ENCODE measurements at places on chromosomes 7 and 10.

- no peak for DNase-seq
Observed at GRCh38 chr10:36265741-36266140, 623.6 kb upstream of the FZD8 start.

DNA sequence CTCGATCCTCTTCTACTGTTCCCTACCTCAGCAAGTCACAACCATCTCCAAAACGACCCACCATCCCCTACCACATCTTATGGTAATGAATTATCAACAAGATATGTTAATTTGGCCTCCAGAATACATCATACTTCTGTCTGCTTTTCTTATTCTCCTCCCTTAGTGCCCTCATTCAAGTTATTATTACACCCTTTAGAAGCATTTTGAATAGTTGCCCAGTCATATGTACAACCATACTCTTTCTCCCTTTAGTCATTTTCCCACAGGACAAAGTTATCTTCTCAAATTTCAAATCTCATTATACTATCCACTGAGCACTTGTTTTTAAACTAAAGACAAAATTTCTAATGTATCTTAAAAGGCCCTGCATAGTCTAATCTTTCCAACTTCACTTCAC lies 71.0 kb downstream of the GNAT3 start:
- peak; percentile 11 for DNase-seq

DNA sequence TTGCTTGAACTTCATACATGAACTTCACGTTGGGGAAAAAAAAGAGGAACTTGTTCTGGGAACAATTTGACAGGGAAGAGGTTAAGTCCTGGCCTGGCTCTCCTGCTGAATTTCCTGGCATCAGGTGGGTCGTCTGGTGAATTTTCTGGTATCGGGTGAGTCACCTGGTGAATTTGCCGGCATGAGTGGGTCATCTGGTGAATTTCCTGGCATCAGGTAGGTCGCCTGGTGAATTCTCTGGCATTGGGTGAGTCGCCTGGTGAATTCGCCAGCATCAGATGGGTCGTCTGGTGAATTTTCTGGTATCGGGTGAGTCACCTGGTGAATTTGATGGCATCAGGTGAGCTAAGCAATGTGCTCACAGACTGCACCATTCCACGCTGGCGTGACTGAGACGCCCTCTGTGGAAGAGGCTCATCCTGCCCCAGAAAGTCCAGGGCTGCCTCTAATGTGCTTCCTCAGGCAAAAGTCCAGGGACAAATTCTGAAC lies 255.4 kb downstream of the TCERG1L start:
- no peak for DNase-seq

DNA sequence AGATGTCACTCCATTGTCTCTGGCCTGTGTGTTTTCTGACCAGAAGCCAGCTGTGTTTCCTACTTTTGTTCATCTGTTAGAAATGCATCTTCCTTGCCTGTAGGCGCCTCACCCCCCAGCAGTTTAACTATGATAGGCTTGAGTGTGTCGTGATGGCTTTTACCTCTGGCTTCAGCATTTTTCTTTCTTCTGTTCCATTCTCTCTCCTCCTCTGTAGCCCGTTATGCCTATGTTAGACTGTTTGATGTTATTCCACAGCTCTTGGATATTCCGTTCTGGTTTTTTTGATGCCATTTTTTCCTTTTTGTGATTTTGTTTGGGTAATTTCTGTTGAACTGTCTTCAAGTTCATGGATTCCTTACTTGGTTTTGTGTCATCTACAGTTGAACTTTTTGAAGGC lies 17.9 kb downstream of the MMP21 start:
- no peak for DNase-seq

- no peak for DNase-seq
Observed at GRCh38 chr10:3397231-3397630, 224.6 kb upstream of the PITRM1 start.

DNA sequence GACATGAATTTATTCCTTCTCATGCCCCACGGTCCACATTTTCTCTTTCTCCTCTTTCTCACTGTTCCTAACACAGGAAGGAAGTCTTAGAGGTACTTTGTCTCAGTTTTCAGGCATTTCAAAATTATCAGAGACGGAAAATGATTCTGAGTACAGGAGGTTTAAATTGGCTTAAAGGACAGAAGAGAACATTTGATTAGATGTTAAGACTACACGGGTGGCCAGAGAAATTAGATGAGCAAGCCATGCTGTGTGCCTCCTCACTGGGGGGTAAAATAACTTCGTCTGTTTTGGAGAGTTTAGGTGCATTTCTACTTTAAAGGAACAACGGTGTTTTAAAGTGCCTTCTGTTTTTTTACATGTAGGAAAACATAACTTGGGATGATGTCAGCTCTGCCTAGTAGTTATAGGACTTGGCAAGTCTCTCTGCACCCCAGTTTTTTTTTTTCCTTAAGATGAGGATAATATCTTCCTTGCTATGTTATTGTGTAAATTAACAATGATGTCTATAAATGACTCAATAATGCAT lies 66.9 kb downstream of the MCMBP start:
- no peak for DNase-seq

DNA sequence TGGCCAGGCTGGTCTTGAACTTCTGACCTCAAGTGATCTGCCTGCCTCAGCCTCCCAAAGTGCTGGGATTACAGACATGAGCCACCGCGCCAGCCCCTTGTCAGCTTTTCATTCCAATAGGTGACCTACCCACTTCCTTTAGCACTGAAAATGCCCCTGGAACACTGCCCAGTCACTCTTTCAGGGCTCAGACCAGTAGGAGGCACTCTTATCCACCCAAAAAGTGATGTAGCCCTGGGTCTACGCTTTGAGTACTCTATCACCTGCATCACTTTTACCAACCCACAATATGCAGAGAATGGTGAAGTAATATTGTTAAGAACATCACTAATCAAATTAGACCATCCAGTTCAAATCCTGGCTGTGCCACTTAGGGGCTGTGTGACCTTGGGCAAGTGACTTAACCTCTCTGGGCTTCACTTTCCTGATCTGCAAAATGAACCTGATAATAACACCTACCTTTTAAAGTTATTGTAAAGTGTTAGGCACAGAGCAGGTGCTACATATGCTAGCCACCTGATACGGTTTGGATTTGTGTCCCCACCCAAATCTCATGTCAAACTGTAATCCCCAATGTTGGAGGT lies 5.2 kb downstream of the CALN1 start:
- no peak for DNase-seq

DNA sequence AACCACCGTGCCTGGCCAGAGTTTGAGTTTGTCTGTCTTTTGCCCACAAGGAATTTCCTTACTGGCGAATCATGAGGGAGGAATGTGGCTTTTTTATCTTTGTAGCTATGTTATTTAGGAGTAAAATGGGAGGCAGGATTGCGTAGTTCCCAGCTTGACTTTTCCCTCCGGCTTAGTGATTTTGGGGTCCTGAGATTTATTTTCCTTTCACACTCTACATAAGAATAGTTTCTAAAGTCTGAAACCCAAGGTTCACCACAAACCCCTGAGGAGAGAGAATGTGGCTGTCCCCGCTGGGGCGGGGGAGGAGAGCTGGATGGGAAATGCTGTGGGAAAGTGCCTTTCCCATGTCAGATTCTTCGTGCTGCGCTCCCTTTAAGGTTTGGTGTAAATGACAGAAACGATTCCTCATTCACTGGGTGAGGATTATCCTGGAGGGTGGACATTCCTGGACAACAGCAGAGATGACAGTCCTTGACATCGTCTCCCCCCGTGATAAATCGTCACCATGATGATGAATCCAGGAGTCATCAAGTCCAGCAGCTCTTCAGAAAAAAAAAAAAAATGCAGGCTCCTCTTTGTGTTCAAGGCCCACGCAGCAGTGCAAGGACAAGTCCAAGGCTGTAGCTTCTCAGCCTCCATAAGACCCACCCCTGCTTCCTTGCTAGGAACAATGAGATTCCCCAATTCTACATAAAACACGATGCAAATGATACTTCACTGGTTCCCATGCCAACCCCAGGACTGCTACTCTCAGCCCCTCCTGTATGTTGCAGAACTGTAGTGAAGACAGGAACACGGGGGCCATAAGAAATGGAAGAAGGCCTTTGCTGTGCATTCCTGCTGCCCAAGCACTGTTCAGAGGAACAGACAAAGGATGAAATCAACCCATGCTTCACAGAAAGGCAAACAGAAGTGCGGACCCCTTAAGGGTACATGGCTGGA lies 233.1 kb downstream of the CCDC3 start:
- peak; percentile 13 for DNase-seq

DNA sequence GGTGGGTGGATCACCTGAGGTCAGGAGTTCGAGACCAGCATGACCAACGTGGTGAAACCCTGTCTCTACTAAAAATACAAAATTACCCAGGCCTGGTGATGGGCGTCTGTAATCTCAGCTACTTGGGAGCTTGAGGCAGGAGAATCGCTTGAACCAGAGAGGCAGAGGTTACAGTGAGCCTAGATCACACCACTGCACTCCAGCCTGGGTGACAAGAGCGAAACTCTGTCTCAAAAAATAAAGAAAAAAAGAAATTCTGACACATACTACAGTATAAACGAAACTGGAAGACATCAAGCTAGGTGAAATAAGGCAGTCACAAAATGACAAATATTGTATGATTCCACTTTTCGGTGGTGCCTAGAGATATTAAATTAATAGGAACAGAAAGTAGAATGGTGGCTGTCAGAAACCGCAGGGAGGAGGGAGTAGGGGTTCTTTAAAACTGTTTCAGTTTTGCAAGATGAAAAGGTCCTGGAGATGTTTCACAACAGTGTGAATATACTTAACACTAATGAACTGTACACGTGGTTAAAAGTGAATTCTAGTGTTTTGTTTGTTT lies 23.2 kb downstream of the PILRA start:
- DNase-seq: no peak

- no peak for DNase-seq
Observed at GRCh38 chr10:31083765-31084184, 52.1 kb upstream of the ZNF438 start.

DNA sequence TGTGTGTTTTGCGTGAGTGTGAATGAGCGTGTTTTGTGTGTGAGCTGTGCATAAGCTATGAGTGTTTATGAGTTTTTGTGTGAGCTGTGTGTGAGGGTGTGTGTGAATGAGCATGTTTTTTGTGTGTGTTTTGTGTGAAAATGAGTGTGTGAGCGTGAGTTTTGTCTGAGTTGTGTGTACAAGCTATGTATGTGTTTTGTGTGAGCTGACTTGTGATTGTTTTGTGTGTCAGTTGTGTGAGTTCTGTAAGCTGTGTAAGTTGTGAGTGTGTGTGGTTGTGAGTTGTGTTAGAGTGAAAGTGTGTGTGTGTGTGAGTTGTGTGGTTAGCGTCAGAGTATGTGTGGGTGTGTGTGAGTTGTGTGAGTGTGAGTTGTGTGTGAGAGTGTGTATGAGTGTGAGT lies 343.2 kb downstream of the PTPRN2 start:
- DNase-seq: no peak

- DNase-seq: no peak
Observed at GRCh38 chr10:105347487-105347886, 706.4 kb downstream of the SORCS3 start.

DNA sequence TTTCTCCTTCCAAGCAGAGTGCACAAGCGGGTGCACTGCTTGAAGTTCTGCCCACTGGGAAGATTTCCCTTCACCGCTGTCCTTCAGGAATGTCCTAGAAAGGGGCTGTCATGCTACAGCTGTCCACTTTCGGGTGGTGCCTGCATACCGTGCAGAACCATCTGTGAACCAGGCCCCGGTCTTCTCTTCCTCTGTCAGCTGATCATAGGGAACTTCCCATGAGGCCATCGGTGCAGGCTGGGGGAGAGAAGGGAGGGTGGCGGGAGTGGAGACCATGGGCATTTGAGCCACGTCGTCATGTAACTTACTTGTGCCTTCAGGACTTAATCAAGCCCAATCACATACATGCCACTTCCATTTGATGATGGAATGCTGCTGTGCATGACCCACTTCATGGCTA lies 111.6 kb downstream of the NKX6-2 start:
- DNase-seq: no peak

DNA sequence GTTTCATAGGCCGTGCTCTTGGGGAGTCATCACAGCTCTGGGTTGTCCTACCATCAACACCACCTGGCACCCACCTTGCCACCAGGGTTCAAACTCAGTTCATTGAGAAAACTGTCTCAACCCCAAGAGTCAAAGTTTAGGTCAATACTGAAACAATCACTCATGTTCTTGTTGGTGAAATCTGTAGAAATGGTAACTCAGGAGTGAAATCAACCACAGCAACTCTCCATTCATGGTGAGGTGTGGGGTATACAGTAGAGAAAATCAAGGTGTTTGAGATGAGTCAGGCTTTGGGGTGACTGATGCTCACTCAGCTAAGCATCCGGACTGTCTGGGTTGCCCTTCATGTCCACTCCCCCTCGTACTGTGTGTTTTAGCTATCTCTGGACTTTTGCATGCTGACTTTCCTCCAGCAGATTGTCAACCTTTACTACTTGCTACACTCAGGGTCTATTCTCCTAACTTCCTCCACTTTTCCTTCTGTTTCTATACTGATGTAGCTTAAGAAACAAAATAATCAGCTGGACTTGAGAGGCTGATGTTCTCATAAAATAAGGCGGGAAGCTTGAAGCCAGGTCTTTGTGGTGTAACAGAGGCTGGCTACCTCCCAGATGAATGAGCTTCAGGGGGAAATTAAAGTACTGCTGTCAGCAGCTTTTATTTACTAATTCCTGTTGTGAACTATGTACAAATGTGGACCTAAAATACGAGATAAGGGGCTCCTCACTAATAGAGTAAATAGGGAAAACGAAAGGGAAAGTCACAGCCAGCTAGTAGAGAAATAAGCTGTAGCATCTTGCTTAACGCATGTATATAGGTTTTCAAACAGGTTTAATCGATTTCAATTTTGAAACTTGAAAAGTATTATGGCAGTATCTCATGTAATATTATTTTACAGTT lies 173.6 kb upstream of the AKR1E2 start:
- no peak for DNase-seq

DNA sequence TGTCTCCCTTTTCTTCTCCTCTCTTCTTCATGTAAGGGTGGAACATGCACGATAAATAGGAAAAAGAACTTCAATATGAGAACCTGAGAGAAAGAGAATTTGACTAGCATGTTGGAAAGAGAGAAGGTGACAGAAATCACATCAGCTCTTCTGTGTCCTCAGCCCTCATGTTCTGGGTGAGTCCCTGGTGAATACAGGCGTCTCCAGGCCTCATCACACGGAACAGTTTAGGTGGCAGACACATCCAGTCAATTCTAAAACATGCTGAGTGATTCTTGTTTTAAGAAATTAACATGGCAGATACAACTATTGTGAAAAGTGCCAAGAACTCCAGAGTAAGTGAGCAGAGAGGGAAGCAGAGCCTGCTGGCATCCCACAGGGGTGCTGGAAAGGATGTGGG lies 96.1 kb downstream of the FAM107B start:
- DNase-seq: no peak

All from fibroblast of skin of left quadriceps (primary cell).